CD4-positive, alpha-beta T cell (primary cell): ENCODE measurements at places on chromosomes 2 and 18.

GRCh38 chr2:44166096-44166495 is 2.6 kb upstream of the PPM1B start:
- no peak for DNase-seq

DNA sequence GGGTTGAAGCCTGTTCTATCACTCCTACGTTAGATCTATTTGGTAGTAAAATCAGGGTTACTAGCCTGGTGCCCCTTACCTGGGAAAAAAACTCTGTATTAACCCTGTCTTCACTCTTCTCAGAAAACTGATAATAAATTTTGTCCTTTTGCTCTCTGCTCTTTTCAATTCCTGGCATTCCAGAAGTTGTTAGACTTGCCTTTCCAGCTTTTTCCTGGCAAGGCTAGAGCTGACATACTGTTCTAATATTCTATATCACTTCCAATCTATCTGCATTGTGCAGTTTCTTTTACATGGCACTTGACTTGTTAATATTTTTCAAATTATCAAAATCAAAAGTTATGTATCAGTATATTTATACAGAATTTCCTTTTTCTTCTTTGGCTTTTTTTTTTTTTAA is 162.2 kb downstream of the FIGN start:
- no peak for DNase-seq

DNA sequence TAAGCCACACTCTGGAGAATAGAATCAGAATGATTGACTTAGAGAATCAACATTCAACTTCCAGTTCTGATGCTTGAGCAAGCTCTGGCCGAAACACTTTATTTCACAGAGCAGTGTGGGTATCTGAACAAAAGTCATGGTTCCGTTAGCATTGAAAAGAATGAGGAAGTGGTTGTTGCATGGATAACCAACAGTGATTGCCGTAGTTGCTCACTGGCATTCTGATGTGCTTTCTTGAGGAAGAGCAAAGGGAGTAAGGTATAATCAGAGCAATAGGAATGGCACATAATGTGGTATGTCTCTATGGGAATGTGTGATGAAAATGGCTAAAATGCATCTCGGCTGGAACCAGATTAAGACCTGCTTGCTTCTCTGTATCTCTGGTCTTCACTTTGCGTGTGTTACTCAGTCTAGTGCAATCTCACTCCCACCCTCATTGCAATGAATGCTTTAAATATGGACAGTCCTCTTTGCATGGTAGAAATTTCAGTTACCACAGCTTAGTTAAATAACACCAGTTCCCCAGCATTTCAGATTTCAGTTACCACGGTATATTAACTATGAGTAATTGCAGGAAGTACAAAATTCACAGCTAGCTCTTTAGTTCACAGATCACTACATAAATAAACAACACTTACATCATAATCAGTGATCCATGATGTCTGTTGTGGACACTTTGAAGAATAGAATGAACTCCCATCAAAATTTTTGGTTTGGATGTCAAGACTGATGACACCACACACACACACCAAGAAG is 7.8 kb upstream of the RAB12 start:
- DNase-seq = no peak

- no peak for DNase-seq
Observed at GRCh38 chr2:38152035-38152434, 76.1 kb upstream of the CYP1B1 start.

DNA sequence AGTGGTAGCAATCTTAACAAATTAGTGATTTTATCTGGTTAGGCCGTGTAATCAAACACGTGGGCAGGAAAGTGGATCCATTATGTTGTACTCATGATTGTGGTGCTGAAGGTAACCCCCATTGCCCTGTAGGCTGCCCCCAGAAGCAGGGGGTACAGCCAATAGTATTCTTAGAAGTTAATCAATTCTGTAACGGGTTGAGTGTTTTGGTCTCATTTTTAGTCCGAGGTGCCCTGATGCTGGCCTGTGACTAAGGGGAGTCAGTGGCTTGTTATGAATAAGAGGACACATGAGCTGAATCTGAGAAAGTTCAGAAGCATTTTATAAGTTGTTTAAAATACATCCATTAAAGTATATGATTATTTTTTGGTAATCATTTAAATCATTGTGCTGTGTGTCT is 8.6 kb downstream of the EPAS1 start:
- DNase-seq = no peak

DNA sequence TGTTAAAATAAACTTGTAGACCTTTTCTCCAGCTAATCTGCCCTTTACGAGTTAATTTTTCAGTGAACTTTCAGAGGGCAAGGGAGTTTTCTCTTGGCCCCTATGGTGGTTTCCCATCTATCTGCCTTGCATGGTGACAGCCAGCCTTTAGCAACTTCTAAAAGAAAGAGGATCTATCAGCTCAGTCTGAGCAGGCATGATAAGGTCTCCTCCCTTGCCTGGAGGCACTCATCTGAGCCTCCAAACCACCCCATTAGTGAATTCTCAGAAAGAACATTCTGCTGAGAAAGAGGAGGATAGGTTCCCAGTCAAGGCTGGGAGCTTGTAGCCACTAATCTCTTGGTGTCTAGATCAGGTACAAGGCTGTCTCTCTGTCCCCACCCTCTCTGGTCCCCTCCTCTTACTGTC is 10.7 kb upstream of the GYPC start:
- DNase-seq = no peak
